T-helper 2 cell (primary cell): ENCODE measurements at places on chromosomes 1 and 21.
A peak's percentile ranks its signal among the peaks of the same experiment; 100 is the strongest.

GRCh38 chr1:40785446-40785845 is 1.9 kb downstream of the KCNQ4 start:
- no peak for DNase-seq

DNA sequence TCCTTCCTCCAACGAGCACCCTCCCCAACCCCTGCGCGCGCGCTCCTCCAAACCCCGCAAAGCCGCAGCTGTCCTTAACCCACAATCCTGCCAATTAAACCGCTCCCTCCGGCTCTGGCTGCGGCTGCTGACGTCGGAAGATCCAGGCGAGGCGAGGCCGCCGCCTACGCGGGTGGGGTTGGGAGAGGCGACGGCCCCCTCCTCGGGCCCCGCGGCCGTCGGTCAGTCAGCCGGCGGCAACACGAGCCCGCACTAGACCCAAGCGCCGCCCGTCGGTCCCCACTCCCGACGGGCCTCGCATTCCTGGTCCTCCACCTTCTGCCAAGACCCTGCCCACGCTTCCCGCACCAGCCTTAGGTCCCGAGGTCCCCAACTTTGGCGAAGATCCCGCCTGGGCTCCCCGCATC is 75.4 kb downstream of the VWA5B1 start:
- no peak for DNase-seq

DNA sequence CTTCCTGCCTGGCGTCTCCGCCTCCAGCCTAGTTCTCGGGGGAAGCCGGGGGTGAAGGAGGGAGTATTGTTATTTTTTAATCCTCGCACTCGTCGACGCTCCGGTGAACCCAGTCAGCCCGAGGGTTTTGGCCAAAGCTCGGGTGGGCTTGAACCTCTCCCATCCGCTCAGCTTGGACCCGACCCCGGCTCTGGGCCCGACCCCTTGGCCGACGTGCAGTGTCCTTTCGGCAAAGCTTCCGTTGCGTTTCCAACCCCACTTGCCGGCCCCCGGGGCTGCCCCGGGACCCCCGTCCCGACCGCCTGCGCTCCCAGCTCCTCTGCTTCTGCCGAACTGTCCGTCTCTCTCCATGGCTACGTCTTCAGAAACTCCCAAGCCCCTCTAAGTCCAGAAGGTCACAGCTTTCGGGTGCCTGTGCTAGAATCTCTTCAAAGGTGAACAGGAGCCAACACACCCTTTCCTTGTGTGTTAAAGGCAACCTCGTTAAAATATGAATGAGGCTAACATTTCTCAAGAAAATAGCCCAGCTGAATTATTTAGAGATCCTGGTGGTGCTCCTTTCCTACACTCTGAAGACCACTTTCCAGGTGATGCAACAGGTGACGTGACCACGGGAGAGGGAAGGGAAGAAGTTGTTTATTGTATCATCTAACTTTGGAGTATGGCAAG is 647 bp downstream of the DESI2 start:
- no peak for DNase-seq

- DNase-seq = no peak
These were observed 48.9 kb downstream of the MORN1 start for GRCh38 chr1:2342384-2343022.

GRCh38 chr1:37071829-37072228 is 37.5 kb upstream of the GRIK3 start:
- no peak for DNase-seq

GRCh38 chr1:22406722-22407495 is 44.7 kb upstream of the ZBTB40 start:
- no peak for DNase-seq

DNA sequence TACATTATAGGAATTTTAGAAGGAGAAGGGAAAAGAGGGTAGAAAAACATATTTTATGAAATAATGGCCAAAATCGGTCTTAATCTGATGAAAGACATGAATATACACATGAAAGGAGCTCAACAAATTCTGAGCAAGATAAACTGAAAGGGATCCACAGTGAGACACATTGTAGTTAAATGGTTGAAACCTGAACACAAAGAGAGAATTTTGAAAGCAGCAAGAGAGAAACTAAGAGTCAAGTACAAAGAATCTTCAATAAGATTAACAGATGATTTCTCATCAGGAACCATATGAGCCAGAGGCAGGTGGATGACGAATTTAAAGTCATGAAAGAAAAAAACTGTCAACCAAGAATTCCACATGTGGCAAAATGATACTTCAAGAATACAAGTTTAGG is 15.8 kb upstream of the MTR start:
- DNase-seq = no peak

DNA sequence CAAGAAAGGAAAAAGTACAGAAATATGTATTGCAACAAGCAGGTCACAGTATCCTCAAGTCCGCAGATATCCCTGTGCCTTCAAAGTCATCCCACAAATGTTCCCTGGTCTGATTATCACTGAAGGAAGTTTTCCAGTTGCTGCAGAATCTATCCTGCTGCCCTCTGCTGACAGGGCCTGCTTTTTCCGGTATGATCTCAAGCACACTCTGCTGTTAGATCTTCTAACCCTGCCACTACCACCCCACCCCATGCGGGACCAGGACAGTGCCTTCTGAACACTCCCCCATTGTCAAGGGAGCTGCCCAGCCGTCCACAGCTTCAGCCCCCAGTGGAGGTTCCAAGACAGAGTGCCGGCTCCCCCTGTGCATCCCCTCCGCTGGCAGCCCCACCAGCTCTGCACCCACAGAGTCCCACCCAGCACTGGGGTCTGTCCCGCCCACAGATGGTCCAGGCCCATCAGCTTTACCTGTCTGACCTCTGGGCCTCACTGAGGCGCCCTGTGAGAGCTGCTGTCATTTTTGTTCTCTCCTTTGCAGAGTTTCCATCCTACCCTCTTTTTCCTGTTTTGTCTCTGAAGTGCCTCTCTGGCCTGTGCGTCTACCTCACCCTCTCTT is 27.9 kb downstream of the FAM163A start:
- DNase-seq = no peak

- DNase-seq = no peak
These were observed 45.3 kb downstream of the TTC39A start for GRCh38 chr1:51285055-51285454.

GRCh38 chr1:233566886-233567285 is 47.0 kb upstream of the KCNK1 start:
- DNase-seq = no peak

- peak; percentile 31 for DNase-seq
These were observed 37.1 kb upstream of the CTTNBP2NL start for GRCh38 chr1:112358798-112359408.

DNA sequence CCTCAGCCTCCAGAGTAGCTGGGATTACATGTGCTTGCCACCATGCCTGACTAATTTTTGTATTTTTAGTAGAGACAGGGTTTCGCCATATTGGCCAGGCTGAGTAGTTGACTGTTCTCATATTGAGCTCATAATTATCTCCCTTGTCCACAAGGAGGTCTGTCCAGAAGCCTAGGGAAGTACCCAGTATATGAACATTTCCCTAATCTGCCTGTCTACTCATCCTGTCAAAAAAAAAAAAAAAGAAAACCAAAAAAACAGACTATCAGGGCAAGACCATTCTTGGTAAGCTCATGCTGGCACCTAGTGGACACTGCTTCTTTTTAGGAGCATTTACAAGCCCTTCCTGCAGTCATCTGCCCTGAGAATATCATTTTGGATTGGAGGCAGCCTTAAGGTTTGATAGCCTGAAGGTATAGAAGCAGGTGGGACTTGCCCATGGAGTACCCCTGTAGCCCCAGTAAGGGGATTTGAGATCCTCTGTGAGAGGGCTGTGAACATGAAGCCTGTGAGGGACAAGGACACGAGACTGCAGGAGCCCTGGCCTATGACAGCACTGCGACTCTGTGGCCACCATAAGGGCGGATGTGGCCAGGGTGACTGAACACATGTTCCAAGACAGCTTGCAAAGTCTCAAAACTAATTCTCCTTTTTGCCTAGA is 10.8 kb upstream of the DUSP12 start:
- peak; percentile 64 for DNase-seq

- no peak for DNase-seq
These were observed 57.6 kb downstream of the DESI2 start for GRCh38 chr1:244710474-244711062.
